Ammon's horn (tissue), 1 donor: ENCODE measurements at places on chromosomes 1 and 21.

DNA sequence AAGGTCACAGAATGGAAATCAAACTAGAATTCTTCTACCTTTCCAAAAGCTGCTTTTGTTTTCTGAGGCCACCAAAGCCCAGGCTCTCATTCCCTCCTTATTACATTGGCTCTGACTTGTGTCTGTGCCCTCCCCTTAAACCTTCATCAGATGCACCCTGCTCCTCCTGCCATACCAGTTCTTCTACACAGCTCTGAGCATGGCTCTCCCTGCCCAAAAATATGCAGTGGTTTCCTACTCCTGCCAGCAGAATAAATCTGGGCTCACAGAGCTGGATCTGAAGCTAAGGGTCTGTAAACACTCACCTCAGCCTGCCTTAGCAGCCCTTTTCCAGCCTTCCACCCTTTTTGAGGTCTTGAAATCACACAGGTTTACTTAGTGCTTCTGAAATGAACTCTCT, 55.0 kb downstream of the TTC3 start:
- DNase-seq: no peak

DNA sequence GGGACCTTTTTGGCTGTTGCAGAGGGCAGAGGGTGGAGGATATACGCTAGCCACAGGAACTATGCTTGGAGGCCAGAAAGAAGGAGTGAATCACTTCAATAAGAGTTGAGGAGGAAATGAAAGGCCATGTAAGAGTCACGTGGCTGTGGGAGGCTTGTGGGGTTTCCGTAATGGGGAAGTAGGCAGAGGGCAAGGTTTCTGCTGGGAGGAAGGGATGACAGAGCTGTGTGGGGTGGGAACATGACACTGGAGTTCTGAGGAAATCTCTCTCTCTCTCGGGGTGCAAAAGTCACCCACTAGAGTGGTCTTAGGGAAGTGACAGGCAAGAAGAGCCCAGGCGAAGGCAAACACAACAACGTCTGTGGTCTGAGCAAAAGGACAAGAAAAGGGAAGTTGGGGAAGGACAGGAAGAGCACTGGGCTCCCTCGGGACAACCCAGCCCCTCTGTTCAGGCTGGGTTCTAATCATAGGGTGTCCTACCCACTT, 3.9 kb upstream of the CD1C start:
- DNase-seq: peak; percentile 78

GRCh38 chr1:234342774-234343173, 30.5 kb upstream of the COA6 start:
- no peak for DNase-seq

DNA sequence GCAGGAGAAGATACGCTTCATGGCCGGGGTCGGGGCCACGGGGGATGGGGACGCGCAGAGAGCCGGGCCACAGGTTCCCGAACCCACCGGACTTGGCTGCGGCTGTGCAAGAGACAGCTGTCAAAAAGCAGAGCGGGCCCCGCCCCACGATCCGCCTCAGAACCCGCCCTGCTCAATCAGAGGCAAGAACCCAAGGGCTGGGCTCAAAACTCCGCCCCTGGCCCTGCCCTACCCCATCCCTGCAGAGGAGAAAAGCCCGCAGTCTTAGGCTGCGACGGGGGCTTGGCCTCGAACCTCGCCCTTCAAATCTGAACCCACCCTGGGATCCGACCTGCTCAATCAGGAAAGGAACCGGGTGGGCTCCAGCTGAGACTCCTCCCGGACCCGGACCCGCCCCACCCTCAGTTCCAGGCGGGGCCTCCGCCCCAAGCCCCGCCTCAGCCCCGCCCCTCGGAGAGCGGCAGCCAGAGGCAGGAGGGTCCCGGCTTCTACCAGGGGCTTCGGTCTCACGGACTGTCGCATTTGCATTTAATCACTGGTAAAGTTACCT, at the start of gene ANKRD35:
ANKRD35 (minus strand) TSS at position 129 of the 550 bp plus-strand sequence; CDS start at position 21, 108 bp downstream.
- DNase-seq: peak; percentile 92

DNA sequence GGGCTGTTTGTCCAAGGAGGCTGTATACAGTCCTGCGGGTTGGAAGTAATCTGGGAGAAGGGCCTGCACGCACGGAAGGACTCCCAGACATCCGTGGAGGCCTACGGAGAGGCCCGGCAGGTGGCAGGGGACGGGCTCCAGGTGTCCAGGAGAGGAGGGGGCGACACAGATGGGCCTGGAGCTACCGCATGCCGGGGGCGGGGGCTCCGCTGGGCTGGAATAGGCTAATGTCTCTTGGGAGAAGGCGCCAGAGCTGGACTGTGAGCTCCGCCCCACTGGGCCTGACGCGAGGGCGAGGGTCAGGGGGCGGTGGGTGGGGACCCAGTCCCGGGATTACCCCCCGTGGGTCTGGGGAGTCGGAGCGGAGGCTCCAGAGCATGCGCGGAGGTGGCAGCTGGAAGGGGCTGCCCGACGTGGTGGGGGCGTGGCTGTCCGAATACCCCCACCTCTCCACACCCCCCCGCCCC, 659 bp downstream of the AGO1 start:
- DNase-seq: peak; percentile 48
